NCI-H2081 (cell line): ENCODE measurements at places on chromosomes 7 and 10.

GRCh38 chr10:89129911-89130310, 77.2 kb downstream of the CH25H start:
- no peak for DNase-seq

DNA sequence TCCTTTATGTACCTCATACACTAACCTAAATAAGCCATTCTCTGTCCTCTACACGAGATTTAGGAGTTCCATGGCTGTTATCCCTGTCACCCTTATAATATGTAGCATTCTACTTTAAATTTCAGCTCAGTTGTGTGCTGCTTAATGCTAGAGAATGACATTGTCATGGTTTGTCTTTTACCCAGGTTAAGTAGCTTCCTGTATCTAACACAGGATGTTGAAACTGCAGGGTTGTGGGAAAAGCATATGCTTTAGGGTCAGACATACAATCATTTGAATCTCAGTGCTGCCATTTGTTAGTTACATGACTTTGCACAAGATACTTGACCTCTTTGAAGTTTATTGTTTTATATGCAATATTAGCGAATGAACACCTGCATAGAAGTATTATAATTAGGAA, 235.1 kb upstream of the CACNA2D1 start:
- peak; percentile 42 for DNase-seq

DNA sequence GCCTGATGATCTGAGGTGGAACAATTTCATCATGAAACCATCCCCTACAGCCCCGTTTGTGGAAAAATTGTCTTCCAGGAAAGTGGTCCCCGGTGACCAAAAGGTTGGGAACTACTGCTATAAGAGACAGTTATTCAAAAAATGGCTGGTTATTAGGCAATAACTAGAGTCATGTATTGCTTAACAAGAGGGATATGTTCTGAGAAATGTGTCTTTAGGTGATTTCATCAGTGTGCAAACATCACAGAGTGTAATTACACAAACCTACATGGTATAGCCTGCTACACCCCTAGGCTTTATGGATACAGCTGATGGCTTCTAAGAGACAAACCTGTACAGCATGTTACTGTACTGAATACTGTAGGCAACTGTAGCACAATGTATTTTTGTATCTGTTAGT, 71.3 kb upstream of the CSTF2T start:
- no peak for DNase-seq

DNA sequence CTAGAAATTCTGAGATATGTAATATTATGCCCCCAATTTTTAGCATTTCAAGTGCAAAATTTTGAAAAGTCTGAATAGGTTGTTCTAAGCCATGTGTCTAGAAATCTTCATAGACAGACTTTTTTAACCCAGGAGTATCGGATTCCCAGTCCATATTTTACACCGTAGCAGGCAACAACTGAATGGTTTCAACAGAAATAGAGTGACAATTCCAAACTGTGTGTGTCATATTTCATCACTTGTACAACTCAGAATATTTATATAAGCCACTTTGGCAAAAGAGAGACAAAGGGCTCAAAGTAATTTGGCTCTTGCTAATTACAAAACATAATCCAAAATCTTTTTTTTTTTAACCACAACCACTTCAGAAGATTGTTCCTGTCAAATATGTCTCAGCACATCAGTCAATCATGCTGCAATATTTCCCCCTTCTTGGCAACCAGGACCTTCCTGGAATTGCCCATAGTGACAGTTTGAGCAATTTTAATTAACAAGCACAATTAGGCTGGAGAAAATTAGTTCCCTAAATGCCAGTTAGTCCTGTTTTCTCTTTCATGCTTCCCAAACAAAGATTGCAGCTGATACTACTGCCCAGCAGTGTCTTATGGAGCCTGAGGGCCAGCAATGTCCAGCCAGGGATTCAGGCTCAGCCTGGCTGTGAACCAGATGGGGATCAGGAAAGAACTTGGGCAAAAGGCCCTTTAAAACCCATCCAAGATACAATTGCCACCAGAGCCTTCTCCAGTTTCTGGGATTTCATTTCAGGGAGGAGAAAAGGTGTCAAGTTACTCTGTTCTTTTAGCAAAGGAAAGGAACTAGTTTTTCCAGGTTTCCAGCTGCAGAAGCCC, 533.3 kb upstream of the GHITM start:
- DNase-seq: no peak

DNA sequence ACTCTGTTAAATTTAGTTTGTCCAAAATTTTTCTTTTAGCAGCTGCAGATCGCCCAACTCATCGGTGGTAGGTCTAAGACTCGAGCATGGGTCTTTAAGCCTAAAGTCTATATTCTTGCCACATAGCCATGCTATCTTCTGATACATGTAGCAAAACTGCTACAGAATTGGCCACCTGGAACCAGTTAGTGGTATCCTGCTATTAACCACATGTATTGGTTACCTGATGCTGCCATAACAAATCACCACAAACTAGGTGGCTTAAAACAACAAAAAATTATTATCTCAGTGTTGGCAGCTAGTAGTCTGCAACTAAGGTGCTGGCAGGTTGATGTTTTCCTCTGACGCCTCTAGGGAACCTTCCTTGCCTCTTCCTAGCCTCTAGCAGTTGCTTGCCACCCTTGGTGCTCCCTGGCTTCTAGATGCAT, 96.7 kb upstream of the PIK3CG start:
- no peak for DNase-seq

DNA sequence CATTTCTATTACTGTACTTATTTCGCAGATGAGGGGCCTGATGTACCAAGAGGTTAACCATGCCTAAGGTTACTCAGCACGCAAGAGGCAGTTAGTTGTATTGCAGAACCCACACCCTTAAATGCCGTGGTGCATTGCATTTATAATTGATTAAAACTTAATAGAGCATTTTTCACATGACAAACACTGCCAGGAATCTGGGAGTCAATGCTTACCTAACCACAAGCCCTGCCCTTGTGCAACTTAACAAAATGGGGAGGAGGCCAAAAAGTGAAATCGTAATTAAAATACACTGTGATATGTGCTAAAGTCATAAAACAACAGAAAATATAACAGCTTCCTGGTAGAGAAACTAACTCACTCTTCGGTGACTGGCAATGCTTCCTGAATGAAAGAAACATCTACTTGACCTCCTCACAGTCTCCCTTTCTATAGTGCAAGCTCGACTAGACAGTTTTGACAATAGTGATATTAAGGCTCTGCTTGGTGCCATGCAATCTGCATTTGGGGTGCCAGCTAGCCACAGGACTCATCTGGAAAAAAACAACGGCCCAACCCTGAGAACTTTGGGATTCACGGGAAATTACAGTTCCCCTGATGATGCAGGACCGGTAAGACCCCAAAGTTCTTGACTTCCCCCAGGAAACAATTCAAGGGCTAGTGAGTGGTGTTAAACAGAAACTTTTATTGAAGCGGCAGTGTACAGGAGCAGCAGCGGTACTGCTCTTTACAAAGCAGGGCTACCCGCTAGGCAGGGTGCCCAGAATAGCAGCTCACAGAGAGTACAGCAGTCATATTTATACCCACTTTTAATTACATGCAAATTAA, 612.4 kb downstream of the TNS3 start:
- DNase-seq: no peak

- no peak for DNase-seq
These were observed 311.3 kb upstream of the ZMIZ1 start for GRCh38 chr10:78757344-78757925.

DNA sequence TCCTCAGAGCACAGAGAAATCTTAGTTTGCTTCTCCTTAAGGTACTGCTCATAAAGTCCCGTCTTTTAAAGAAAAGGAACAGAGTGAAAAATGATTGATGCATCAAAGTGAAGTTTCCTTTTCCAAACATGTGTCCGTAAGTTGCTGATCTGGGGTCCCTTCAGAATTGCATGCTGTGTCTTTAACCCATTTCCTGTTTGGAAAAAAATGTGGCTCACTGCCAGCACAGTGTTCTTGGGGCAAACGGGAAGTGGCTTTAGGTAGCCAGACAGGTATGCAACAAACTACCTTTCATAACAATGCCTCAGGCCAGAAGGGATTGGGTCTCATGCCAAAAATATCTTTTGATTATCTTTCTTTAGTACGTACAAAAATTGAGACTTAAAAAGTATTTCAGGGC, 50.9 kb downstream of the TFAM start:
- DNase-seq: no peak

GRCh38 chr7:26685606-26686005, 178.8 kb downstream of the SKAP2 start:
- DNase-seq: no peak

DNA sequence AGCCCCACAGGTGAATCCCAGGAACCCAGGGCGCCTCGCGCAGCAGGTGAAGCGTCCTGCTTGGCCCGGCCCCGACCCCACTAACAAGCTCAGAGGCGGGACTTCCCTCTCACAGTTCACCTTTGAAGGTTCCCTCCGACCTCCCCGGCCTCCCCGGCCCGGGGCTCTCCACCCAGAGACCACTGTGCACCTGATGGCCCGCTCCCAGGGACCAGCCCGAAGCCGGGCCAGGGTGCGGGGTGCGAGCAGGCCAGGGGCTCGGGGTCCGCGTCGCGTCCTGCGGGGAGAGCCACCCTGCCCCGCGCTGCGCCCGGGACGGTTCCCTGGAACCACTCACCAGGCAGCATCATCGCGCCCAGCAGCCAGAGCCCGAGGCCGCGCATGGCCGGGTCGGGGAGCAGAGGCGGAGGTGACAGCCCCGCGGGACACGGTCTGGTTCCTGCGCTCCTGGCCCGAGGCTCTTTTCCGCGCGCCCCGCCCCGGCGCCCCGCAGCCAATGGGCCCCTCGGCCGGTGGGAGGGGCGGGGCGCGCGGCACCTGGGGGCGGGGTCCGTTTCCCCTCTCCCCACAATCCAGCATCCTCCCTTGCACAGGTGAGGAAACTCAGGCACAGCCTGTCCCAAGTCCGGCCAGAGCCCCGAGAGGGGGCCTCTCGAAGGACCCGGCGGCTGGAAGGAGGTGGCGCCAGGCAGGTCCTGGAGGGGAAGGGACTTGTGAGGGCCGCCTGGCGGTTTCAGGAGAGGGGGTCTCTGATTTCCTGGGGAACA, at the start of gene ADAM8:
TSS of gene ADAM8 (minus strand) at position 434 of the 767 bp plus-strand sequence. CDS start at position 383, 51 bp downstream.
- DNase-seq: no peak

DNA sequence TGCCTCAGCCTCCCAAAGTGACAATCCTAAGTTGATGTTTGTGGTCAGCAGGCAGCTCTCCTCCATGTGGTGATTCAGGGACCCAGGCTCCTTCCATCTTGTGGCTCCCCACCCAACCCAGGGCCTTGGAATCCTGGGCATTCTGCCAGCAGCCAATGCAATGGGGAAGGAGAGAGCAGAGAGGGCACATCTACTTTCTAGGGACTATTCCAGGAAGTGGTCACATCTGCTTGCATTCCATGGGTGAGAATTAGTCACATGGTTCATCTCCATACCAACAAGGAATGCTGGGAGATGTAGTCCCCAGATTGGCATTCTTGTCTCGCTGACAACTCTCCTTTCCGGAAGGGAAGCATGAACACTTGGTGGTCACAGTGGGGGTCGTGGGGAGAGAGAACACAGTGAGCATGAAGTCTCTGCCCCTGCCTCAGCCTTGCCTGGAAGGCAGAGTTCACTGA, 9.9 kb upstream of the SRRM3 start:
- DNase-seq: peak; percentile 51

- DNase-seq: no peak
These were observed 34.8 kb upstream of the GPR37 start for GRCh38 chr7:124800386-124800785.

DNA sequence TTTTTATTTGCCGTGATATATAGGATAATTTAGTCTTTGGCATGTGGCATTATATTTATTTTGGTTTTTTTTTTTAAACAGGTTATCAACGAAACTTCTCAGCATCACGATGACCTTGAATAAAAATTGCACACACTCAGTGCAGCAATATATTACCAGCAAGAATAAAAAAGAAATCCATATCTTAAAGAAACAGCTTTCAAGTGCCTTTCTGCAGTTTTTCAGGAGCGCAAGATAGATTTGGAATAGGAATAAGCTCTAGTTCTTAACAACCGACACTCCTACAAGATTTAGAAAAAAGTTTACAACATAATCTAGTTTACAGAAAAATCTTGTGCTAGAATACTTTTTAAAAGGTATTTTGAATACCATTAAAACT, 9.1 kb downstream of the VIM start:
- DNase-seq: no peak

- no peak for DNase-seq
These were observed 37.7 kb upstream of the IKZF1 start for GRCh38 chr7:50266635-50267386.

- peak; percentile 50 for DNase-seq
These were observed 768 bp downstream of the CHCHD2 start for GRCh38 chr7:56105508-56105907.

DNA sequence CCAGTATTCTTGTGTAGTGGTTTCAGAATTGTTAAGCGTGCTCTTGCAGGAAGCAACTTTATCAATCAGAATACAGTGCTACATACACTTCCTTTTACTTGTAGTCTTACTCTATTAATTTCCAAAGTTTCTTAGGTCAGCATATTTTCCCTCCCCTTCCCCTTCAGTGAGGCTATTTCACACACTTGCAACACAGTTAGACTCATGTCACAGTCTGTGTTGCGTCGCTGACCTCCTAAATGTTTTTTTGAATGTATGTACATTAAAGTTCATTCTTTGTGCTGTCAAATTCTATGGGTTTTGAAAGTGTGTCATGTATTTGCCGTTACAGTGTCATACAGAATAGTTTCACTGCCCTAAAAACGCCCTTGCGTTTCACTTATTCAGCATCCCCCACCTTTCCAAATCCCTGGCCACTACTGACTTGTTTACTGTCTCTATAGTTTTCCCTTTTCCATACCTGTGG, 5.4 kb upstream of the HKDC1 start:
- no peak for DNase-seq

DNA sequence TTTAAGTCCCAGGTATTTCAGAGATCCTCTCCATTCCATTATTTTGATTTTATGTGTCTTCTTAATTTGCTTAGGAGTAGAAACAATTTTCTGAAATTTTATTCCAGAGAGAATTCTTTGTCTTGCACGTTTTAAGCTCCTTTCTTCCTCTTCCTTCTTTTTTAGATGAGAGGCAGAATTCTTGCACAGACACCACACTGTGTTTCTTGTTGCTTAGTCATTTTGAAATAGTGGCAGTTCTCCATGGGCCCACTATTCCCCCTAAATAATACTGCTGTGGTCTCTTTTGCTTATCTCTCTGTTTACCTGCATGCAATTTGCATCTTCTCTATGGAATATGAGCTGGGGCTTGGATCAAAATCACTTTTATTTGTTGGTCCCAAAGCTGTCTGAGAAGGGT, 54.3 kb upstream of the WAC start:
- no peak for DNase-seq

GRCh38 chr7:13641714-13642113, 347.8 kb downstream of the ETV1 start:
- DNase-seq: no peak

DNA sequence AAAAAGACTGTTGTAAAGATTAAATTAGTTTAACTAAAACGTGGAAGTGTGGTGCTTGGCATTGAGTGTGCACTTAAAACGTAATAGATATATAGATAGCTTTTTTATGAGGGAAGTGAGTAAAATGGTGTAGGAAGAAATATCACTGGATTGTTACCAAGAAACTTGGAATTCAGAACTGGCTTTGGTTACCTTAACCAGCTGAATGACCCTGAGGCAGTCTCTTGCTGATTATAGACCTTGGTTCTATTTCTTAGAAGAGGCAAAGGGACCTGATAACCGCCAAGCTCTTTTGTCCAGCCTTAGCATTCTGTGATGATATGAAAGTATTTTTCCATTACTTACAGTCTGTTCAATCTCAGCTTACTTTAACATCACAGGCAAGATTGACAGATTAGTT, 3.8 kb downstream of the REEP3 start:
- DNase-seq: no peak
